ENCODE measurements at places on chromosomes 7 and 10.

DNA sequence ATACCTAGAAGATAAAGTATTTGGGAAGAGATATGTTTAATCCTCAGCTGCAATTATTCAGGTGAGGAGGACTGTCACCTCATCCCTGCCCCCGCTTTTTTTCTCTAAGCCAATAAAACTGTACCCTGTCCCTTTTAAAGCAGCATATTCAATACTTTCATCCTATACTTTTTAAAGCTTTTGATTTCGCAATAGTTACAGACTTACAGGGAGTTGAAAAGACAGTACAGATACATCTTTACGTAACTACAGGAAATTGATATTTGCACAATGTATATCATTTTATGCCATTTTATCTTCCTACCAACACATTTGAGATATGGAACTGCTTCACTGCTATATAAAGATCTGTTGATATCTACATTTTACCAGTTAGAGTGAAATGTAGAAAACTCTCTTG lies 47.6 kb downstream of the STK17A start:
- DNase-seq, result no peak

DNA sequence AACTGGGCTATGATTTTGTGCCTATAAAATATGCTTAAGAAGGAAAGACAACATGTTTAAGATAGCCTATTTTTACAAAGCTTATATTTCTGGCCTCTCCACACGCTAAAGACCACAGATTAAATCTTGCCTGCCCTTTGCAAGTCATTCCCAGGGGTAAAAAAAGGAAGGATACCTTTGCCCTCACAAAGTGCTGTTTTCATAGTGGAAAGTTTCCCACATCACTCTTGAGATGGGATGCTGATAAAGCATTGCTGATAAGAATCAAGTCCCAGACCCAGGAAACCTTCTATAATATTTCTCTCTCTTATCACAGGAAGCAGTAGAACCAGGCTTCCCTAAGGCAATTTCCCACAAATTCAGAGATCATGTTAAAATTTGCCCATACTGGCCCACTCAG lies 56.5 kb downstream of the GSAP start:
- no peak for DNase-seq

DNA sequence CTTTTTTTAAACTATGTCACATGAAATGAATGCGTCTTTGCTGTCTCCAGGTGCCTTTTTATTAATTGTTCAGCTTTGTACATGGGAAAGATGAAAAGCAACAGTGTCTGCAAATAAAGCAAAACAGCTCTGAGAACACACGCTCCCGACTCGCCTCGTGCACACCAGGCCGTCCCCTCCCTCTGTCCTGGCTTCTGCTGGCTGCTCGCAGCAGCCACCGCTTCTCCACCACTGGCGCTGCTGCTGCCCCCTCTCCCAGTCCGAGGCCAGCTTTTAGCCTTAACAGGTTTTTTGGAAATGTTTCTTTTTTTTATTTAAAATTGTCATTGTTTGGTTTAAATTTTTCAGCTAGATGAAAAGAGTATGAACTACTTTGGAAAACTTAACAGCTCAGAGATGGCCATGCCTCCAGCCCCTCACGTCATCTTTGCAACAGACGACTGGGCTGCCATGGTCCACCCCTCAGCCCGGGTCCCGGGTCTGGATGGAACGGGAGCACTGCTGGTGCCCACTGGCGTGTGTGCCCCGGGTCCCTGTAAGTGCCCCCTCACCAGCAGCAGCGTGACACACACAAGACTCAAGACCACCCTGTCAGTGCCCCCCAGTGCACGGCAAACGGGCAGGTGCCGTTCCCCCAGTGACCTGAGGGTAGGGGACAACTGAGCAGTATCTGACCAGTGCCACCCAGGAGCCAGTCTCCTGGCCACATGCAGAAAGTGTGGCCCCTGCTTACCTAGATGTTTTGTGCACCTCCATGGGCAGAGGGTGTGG lies 415.6 kb upstream of the FOXK1 start:
- DNase-seq, result no peak

DNA sequence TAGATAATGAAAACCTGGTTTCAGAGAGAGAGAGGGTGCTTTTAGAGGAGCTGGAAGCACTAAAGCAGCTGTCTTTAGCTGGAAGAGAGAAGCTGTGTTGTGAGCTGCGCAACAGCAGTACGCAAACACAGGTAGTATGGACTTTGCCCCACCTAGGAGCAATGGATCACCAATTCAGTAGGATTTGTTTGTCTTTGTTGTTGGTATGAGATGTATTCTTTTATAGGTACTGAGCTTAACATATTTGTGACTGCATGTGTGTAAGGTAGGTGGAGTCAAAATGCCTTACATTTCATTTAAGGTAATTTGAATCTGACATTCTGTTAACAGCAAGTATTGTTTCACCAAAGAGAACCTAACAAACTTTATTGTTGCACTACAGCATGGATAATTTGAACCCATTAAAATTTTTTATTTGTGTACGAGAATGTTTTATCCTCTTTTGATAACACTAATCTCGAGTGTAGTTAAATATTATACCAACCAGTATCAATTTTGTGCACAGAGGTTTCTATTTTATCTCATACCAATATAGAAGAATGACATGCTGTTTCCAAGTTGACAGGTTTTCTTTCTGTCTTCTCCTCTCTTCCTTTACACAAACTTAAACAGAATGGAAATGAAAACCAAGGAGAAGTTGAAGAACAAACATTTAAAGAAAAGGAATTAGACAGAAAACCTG lies 92.1 kb downstream of the CYP51A1 start:
- no peak for DNase-seq

DNA sequence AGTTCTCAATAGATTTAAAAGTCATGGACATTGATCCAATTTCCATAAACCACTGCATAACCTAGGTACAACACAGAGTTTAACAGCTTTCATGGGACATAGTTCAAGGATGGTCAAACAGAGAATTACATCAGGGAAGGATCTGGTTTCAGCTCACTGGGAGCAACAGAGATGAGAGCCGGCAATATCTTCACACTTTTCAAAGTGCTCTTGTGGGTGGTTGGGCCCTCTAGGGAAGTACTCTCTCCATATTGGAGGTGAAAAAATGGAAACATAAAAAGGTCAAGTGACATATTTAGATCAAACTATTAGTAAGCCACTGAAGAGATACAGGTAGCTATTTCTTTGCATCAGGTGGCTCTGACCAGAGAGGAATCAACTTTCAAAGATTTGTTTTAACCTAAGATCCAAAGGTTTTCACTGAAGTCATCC lies 61.8 kb upstream of the LRRN3 start:
- no peak for DNase-seq

DNA sequence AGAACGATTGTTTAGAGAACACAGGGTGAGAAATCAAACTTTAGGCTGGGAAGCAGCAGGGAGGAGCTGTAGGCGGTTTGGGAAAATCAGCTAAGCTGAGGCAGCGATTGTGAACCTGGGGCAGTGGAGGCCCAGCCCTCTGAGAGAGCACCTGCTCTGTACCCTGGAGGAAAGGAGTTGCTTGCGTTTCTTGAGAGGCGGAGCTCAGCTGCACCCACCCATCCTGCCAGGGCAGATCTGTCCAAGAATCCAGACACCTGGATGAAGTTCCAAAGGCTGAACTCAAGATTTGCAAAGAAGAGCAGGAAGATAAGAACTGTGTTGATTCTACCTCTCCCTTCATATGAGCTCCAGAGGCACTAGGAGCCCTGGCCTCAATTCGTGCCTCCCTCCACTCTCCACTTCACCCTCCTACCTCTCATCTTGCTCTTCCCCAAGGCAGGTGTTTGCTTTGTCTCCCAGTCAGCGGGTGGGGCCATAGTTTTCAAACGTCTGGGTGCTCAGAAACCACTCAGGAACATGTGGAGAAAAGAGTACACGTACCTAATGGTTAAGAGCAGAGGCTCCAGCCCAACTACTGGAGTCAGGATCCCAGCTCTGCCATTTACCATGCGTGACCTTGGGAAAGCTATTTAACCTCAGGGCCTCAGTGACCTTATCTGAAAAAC lies 21.5 kb upstream of the TMEM213 start:
- no peak for DNase-seq

- no peak for DNase-seq
Measured at GRCh38 chr7:88339195-88339922, 32.7 kb upstream of the STEAP4 start.

- DNase-seq, result no peak
Measured at GRCh38 chr7:129886818-129887186, 66.0 kb downstream of the UBE2H start.

DNA sequence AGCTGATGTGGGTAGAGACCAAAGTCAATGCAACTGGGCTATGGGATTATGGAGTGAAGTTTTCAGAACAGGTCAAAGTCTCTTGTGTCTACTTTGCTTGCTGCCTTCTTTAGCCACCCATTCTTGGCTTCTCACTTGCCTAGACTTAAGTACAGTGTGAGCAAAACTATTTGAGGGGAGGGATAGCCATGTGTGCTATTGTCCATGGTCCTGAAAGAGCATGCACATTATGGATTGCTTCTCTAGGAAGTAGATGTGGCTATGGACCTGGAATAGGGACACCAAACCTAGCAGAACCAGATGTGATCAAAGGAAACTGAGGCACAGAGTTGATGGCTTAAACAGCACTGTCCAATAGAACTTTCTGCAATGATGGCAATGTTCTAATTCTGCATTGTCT lies 81.9 kb upstream of the ZNF800 start:
- no peak for DNase-seq

Measured in stimulated activated CD4-positive, alpha-beta T cell treated with anti-CD3 and anti-CD28 coated beads, Interleukin-12 subunit alpha, Interleukin-12 subunit beta, amount 100 ng/mL, for 4 hours (primary cell).